ENCODE measurements at places on chromosomes 5 and 9.

- DNase-seq, result no peak
These were observed 790.8 kb upstream of the NUDT12 start for GRCh38 chr5:104353371-104353770.

- no peak for DNase-seq
These were observed 80.4 kb downstream of the TEK start for GRCh38 chr9:27189426-27189825.

GRCh38 chr5:24094081-24094679 is 550.6 kb downstream of the CDH10 start:
- DNase-seq, result no peak

GRCh38 chr5:68251386-68251785 is 35.8 kb downstream of the PIK3R1 start:
- no peak for DNase-seq

GRCh38 chr5:57824047-57824446 is 341.4 kb upstream of the ACTBL2 start:
- no peak for DNase-seq

- no peak for DNase-seq
These were observed 23.8 kb upstream of the ZNF622 start for GRCh38 chr5:16489322-16489791.

DNA sequence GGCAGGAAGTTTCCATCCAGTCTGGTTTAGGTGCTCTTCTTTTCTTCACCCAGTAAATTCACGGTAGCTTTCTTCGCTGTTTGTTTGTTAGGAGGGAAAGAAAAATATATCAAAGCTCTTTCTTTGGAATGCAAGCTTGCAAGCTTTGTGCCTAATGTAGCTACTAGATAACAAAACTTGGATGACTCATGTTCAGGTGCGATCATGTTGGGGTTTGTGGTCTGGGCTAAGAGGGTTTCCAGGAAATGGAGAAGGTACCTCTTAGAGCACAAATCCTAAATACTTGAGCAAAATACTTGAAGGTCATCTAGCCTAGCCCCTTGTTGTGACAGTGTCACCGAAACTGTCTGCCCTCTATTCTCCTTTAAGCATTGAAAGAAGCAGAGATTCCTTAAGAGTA is 17.7 kb downstream of the SRP19 start:
- no peak for DNase-seq

DNA sequence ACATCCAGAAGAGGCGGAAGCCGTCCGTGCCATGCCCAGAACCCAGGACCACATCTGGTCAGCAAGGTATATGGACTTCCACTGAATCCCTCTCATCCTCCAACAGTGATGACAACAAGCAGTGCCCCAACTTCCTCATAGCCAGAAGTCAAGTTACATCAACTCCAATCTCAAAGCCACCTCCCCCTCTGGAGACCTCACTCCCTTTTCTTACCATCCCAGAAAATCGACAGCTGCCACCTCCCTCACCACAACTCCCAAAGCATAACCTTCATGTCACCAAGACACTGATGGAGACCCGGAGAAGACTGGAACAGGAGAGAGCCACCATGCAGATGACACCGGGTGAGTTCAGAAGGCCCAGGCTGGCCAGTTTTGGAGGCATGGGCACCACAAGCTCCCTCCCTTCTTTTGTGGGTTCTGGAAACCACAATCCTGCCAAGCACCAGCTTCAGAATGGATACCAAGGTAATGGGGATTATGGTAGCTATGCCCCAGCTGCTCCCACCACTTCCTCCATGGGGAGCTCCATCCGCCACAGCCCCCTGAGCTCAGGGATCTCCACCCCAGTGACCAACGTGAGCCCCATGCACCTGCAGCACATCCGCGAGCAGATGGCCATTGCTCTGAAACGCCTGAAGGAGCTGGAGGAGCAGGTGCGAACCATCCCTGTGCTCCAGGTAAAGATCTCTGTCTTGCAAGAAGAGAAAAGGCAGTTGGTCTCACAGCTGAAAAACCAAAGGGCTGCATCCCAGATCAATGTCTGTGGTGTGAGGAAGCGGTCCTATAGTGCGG is 130.3 kb upstream of the DMRT1 start:
- DNase-seq, result no peak
